ENCODE measurements at places on chromosomes 5 and 9.
A peak's percentile ranks its signal among the peaks of the same experiment; 100 is the strongest.

DNA sequence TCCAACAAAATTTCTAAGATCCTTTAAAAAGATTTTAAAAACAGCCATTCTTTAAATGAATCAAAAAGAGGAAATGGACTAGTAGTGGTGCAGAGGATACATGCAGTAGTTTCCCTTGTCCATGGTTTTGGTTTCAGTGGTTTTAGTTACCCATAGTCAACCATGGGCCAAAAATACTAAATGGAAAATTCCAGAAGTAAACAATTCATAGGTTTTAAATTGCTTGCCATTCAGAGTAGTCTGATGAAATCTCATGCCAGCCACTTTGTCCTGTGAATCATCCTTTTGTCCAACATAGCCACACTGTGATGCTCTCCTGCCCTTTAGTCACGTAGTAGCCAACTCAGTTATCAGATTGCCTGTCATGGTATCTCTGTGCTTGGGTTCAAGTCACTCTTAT, 286.1 kb downstream of the ANXA1 start:
- DNase-seq, result no peak

DNA sequence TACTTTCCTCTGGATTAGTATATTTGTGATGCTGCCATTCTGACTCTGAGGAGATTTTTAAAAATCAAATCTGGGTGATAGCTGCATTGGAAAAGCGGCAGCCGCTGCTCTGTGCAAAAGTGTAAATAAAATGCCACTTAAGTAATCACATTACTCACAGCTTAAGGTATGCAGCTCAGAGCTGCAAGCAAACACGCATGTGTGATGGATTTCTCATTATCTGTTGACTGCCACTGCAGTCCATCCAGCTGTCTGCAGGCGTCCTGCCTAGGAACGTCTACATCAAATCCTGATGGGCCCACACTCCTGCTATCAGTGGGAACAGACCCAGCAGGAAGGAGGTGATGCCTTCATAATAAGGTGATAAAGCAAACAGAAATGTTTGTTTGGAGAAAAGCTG, 216.9 kb downstream of the SPOCK1 start:
- no peak for DNase-seq

DNA sequence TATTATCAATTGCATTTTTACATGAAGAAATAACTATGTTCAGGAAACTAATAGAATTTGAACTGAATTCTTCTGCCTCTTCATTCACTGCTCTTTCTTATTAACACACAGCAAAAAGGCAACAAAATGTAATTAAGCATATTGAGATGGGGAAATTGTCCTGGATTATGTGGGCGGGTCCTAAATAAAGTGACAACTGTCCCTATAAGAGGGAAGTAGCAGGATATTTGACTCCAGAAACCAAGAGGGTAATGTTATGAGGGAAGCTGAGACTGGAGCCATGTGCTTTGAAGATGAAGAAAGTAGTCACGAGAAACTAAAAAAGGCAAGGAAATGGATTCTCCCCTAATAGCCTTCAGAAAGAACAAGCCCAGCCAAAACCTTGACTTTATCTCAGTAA, 311.2 kb upstream of the PIK3R1 start:
- no peak for DNase-seq

- no peak for DNase-seq
Observed at GRCh38 chr9:16794871-16795639, 75.4 kb downstream of the BNC2 start.

GRCh38 chr9:98074115-98074990, 17.8 kb downstream of the NANS start:
- peak; percentile 71 for DNase-seq

- DNase-seq, result no peak
Observed at GRCh38 chr9:14563902-14564624, 129.2 kb downstream of the ZDHHC21 start.

DNA sequence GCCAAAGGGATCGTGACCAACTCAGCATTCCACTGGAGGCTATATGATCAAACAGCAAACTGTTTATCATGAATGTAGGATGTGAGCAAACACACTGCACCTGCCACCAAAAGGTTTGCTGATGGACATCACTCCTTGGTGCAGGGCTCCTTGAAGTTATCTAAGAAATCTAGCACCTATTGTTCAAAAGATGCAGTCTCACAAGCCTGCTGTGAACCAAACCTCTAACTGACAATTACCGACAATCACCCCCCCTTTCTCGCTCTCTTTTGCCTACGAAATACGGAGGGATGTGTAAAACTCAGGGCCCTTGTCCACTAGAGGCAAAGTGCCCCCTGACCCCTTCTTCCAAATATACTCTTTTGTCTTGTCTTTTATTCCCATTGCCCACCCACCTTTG, 2.5 kb upstream of the CLTA start:
- no peak for DNase-seq

DNA sequence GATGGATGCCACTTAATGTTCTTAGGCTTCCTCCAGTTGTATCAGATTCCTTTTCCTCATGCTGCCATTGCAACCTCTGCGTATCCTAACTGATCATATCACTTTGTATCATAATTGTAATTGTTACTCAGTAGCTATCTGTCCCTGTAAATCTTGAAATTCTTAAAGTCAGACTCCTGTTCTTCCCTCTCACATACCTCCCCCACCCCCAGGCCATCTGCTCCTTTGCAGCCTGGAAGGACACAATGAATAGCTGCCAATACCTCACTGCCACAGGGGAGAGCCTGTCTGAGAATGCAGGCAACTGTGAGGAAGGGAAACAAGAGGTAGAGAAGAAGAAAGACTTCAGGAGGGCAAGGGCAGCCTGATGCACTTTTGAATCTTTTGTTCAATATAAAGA, 228.5 kb downstream of the ENC1 start:
- DNase-seq, result no peak

- no peak for DNase-seq
Observed at GRCh38 chr5:19104948-19105347, 883.1 kb downstream of the CDH18 start.

DNA sequence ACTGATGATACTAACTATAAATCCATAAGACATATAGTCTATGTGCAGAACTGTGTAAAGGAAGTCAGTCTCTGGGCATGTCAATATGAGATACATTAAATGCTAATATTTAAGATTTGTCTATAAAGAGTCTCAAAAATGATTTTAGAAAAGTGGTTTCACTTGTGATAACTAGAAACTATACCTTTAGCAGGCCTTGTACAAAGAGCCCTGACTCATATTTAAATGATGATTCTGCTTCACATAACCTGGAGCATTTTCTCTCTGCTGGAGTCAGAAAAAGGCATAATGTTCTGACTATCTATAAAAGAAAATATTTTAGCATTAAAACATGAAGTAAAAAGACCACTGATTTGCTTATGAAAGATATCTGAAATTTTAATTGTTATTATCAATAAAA, 15.0 kb downstream of the C9orf72 start:
- no peak for DNase-seq

- no peak for DNase-seq
Observed at GRCh38 chr5:125950012-125950615, 473.1 kb upstream of the GRAMD2B start.

- no peak for DNase-seq
Observed at GRCh38 chr9:69834591-69835184, 14.1 kb downstream of the CFAP95 start.

GRCh38 chr5:543755-544674, 19.8 kb upstream of the SLC9A3 start:
- peak; percentile 43 for DNase-seq

- DNase-seq, result no peak
Observed at GRCh38 chr9:94991961-94992907, 265.7 kb downstream of the AOPEP start.

DNA sequence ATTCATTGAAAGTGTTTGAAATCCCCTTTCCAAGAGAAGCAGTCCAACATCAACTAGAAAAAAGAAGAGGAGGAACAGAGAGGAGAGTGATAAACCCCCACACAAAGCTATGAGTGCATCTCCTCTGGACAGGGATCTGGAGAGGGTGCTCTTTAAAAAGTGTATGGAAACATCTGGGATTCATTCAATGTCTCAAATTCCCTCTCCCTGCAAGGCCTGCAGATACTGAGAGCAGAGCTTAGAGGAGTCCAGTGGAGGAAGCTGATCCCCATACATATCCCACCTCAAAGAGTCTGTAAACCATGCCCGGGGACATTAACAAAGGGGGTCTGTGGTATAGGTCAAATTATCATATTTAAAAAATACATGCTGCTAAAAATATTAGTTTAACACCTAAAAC, 2.2 kb downstream of the SPOCK1 start:
- DNase-seq, result no peak

DNA sequence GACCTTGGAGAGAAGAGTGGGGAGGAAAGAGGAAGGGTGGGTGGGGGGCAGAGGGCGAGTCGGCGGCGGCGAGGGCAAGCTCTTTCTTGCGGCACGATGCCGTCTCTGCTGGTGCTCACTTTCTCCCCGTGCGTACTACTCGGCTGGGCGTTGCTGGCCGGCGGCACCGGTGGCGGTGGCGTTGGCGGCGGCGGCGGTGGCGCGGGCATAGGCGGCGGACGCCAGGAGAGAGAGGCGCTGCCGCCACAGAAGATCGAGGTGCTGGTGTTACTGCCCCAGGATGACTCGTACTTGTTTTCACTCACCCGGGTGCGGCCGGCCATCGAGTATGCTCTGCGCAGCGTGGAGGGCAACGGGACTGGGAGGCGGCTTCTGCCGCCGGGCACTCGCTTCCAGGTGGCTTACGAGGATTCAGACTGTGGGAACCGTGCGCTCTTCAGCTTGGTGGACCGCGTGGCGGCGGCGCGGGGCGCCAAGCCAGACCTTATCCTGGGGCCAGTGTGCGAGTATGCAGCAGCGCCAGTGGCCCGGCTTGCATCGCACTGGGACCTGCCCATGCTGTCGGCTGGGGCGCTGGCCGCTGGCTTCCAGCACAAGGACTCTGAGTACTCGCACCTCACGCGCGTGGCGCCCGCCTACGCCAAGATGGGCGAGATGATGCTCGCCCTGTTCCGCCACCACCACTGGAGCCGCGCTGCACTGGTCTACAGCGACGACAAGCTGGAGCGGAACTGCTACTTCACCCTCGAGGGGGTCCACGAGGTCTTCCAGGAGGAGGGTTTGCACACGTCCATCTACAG, 760 bp downstream of the NPR3 start:
- no peak for DNase-seq

- DNase-seq, result no peak
Observed at GRCh38 chr9:132548751-132549640, 33.4 kb upstream of the BARHL1 start.

- DNase-seq, result no peak
Observed at GRCh38 chr9:93479726-93480125, 26.3 kb upstream of the FAM120AOS start.

- DNase-seq, result no peak
Observed at GRCh38 chr5:168215646-168216045, 75.8 kb upstream of the WWC1 start.

GRCh38 chr5:135154961-135155360, 120.9 kb upstream of the PITX1 start:
- DNase-seq, result no peak

DNA sequence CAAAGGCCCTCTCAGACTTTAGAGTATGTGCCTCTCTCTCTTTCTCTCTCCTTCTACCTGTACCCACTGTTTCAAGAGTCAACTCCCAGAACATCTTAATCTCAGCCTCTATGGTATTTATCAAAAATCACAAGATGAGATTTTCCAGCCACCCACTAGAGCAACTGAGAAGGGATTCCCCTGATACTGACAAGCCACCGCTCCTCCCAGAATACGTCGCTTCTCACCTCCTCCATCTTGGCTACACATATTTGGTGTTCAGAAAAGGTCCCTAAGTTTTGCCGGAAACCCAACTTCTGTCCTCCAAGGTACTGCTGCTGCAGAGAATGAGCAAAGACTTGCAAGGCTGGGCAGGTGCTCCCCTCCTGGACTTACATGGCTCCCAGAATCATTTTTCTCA, 6.1 kb downstream of the GARIN3 start:
- peak; percentile 48 for DNase-seq

GRCh38 chr9:131693651-131694597, 46.0 kb downstream of the RAPGEF1 start:
- DNase-seq, result no peak

GRCh38 chr9:136115641-136116359, 2.9 kb downstream of the TMEM250 start:
- no peak for DNase-seq

GRCh38 chr9:119278171-119278570, 91.1 kb downstream of the BRINP1 start:
- no peak for DNase-seq

DNA sequence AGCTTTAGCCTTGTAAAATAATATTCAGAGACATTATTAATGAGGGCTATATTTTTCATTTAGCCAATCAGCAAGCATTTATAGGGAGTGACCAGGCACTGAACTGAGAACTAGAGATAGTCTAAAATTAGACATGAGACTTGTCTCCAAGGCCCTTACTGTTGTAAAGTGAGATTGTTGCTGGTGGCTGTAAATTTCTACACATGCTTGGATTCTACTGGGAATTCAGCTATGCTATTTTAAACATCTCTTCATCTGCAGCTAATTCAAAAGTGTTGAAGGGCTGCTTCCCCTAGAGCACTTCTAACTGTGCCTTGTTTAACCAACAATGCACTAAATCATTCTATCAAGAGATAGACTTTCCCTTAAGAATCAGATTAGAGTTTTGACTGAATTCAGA, 67.4 kb downstream of the CHSY3 start:
- no peak for DNase-seq

- no peak for DNase-seq
Observed at GRCh38 chr5:69083412-69083811, 10.4 kb upstream of the SLC30A5 start.

GRCh38 chr9:128007566-128008138, 26.9 kb upstream of the EEIG1 start:
- DNase-seq, result peak; percentile 95

Measured in CD4-positive, alpha-beta T cell treated with Interleukin-6 at 100 ng/mL for 8 hours (primary cell).